Occipital lobe (tissue), 3 donors: ENCODE measurements at places on chromosomes 12 and 14. TPM values are rescaled to one million over a fixed set of nuclear protein-coding genes. Genes with fewer than 3 reads are reported as not detected.

- DNase-seq: no peak
Observed at GRCh38 chr12:18990856-18991255, 138.7 kb upstream of the PLEKHA5 start.

GRCh38 chr14:102215071-102215470 lies 75.4 kb downstream of the WDR20 start:
- DNase-seq: peak; percentile 43

DNA sequence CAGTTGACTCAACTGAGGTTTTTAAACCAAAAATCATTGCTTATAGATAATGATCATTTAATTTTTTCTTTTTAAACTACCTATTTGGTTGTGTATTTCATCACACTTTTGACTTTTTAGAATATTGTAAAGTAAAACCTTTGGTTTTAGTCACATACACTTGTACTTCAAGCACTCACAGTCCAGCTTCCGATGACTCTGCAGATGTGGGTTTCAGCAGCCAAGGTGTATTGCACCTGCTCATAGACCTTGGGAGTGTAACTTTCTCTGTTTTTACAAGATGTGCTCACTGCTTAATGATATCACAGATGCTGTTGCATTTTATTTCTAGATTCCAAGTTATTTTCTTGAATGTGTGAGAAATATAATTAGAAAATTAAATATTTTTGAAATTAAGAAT lies 188.3 kb upstream of the SLC38A2 start:
- DNase-seq: no peak

GRCh38 chr14:24368562-24369252 lies 723 bp downstream of the NFATC4 start:
- DNase-seq: no peak

GRCh38 chr14:21675566-21675965 lies 1.9 kb upstream of the OR4E1 start:
- DNase-seq: no peak

DNA sequence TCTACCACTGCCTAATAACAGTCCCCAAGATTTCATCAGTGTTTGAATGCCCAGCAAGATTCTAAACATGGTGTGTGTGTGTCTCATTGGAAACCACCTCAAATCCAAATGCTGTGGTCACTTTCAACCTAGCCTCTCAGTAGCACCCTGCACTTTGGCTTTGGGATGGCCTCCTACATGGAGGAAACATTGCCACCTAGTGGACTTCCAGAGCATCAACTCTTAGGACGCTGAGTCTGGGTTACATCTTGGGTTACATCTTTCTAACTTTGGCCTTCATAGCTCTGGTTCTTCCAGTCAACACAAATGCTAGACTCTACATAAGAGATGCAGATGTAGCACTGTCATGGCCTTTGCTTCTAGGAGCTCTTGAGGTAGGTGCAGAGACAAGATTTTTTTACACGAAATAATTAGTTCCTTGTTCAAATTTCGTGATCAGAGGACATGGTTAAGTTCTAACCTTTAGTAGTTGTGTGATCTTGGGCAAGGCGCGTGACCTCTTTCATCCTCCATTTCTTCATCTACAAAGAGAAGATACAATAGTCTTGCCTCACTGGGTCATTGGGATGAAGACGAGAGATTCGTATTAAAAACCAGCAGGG lies 113.5 kb upstream of the VASH1 start:
- DNase-seq: no peak

The ACOT4 gene
- total RNA-seq: 1.7 TPM

- DNase-seq: no peak
Observed at GRCh38 chr14:85263916-85264675, 265.8 kb upstream of the FLRT2 start.

The MSI1 gene
- 7.5 TPM for total RNA-seq

GRCh38 chr12:72491426-72491825 lies 219.3 kb downstream of the TRHDE start:
- no peak for DNase-seq

- DNase-seq: no peak
Observed at GRCh38 chr14:62819931-62820330, 225.3 kb downstream of the KCNH5 start.

- DNase-seq: no peak
Observed at GRCh38 chr14:105456736-105457617, 17.6 kb upstream of the CRIP2 start.

DNA sequence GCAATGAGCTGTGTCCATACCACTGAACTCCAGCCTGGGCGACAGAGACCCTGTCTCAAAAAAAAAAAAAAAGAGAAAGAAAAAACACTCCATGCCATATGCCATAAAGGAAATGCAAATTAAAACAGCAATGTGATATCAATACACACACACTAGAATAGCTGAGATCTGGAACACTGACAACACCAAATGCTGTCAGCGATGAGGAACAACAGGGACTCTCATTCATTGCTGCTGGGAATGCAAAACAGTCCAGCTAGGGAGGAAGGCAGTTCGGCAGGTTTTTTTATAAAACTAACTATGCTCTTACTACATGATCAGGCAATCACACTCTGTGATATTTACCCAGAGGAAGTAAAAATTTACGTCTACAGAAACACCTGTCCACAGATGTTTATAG lies 3.4 kb upstream of the ABCB9 start:
- no peak for DNase-seq

DNA sequence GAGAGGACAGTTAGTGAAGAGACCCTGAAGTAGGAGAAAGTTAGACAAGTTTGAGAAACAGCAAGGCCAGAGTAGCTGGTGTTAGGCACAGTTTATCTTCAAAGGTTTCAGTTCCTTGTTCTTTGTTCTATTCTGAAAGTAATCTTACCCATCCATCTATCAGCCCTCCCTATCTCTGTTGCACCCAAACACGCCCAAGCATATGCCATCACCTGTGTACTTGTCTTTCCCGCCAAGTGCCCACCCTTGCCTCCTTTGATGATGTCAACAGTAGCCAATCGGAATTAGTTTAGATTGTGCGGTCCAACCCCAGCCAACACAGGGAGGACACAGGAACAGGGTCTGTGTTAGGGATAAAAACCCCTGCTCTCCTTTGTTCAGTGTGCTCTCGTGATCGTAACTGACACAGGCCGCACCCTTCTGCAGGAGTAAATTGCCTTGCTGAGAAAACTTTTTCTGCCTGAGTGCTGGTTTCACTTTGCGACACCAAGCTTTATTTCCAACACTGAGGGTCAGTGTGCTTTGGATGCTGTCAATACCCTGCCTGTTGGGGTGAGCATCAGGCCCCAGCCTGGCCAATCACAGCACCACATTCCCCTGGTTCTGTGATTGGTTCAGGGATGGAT lies 4.7 kb upstream of the TMEM229B start:
- no peak for DNase-seq

DNA sequence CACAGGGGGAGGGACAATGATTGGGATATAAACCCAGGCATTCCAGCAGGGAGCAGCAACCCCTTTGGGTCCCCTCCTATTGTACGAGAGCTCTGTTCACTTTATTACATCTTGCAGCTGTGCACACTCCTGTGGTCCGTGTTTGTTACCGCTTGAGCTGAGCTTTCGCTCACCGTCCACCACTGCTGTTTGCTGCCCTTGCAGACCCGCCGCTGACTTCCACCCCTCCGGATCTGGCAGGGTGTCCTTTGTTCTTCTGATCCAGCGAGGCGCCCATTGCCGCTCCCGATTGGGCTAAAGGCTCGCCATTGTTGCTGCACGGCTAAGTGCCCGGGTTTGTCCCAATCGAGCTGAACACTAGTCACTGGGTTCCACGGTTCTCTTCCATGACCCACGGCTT lies 64.1 kb downstream of the E2F7 start:
- no peak for DNase-seq

DNA sequence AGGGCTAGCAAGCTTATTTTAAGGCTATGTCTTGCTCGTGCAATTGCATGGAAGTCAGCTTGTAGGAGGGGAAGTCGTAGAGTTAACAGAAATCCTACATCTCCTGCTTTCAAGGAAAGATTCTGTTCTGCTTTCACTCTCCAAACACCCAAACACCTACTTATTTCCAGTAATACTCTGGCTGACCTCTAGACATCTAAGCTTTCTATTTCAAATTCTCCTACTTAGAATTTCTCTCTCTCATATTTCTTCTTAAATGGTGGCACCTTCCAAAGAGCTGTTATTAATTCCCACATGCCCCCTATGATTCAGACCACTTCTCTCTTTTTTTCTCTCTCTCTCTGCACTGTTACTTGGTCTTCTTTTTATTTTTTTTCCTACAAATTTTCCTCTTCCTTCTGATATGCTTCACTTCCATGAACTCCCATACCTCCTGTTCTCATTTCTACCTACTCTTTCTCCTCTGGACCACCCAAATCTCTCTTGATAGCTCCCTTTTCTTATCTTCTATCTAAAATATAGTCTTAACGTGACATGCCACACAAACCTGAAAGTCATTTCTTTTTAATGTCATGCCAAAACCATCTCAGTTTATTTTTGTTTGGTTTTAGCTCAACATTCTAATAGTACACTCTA lies 90.8 kb downstream of the RPS6KA5 start:
- DNase-seq: no peak

DNA sequence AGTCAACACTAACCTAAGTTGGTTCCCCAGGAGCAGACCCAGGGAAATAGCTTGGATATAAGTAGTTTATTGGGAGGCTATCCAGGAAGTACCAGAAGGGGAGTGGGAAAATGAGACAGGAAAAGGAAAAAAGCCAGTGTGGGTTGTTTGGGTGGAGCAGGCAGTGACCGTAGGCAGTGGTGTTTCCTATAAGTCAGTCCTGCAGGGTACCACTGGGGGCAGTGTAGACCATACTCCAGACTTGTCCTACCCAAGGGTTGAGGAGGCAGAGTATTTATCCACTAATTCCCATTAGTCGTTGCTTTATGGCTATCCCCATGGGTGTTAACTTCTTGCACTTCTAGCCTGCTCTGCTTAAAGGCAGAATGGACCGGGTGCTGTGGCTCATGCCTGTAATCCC lies 6.4 kb upstream of the CCDC60 start:
- DNase-seq: no peak

DNA sequence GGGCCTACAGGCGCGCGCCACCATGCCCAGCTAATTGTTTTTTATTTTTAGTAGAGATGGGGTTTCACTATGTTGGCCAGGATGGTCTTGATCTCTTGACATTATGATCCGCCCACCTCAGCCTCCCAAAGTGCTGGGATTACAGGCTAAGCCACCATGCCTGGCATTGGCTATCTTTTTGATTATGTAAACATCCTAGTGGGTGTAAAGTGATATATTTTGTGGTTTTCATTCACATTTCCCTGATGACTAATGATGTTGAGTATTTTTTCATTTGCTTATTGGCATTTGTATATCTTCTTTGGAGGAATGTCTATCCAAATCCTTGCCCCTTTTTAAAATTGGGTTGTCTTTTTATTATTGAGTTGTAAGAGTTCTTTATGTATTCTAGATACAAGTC lies 16.3 kb downstream of the CREBL2 start:
- no peak for DNase-seq

DNA sequence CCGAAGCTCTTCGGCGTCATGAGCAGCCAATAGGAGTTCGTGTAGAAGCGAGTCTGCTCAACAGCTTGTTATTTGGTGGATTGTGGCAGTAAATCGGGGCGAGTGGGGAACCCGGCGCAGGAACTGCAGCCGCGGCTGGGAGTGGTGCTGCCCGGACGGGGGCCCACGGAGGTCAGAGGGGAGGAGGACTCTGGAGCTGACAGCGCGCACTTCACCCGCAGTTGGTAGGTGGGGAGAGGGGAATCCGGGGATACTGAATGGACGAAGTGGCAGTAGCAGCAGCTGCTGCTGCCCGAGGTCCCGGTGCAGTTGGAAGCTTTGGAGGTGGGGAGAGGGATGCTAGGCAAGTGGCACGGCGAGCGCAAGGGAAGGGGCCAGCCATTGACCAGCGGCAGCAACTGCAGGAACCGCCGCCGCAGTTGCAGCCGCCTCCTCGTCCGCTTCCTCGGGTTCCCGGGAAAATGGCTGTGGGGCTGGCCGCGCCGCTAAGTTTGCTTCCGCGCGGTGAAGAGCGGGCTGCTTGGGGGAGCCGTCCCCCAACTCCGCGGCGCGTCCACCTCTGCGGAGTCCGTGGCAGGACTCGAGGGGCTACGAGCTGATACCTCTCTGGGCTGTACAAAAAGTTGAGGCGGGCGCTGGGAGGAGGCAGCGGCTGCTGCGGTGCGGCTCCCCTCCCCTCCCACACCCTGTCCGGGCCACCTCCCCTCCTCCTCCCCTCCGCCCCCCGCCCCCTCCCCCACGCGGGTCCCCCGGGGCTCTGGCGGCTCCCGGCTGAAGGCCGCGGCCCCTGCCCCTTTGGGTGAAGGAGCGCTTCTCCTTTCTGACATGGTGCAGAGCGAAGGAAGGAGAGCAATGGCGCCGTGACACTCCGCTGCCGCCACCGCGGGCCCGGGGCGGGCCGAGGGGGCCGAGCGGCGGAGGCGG lies at the start of gene ARID4A:
Gene ARID4A (plus strand): TSS at position 79 of the 924 bp plus-strand sequence. CDS start 1,300 bp downstream, outside the sequence.
- DNase-seq: peak; percentile 31

DNA sequence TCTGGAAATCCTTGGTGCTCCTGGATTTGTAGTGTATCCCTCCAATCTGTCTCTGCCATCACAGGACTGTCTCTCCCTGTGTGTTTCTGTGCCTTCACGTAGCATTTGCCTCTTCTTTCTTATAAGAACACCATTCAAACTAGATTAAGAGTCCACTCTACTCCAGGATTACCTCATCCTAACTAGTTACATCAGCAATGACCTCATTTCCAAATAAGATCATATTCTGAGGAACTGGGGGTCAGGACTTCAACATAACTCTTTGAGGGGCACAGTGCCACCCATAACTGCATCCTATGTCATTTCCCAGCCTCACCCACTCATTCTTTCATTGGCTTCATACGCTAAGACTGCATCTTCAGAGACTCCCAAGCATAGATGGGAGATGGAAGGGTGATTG lies 106.2 kb downstream of the NT5DC3 start:
- DNase-seq: no peak

The ATP2A2 gene
- 161 TPM for total RNA-seq

DNA sequence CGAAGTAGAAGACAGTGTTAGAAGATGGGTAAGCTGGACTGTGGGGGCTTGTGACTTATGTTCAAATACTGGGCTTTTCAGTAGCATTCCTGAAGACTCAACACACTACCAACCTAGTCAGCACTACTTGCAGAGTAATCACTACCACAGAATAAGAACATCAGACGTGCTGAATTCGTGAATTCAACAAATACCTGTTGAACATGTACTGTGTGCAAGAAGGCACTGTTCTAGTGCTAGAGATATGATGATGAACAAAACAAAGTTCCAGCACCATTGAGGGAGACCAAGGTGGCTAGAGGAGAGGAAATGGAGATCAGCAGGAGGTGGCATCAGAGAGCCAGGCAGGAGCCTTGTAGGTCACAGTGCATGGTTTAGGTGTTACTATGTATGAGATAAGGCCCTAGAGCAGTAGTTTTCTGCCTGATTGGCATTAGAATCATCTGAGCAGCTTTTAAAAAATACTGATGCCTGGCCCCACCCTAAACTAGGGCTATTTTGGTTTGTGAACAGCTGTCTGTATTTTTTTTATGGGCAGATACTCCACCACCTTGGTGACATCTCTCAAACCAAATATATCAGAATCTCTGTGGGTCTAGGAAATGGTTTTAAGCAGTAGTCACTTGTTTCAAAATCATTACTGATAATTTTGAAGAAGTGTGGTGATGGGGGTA lies 26.8 kb downstream of the FERMT2 start:
- no peak for DNase-seq

DNA sequence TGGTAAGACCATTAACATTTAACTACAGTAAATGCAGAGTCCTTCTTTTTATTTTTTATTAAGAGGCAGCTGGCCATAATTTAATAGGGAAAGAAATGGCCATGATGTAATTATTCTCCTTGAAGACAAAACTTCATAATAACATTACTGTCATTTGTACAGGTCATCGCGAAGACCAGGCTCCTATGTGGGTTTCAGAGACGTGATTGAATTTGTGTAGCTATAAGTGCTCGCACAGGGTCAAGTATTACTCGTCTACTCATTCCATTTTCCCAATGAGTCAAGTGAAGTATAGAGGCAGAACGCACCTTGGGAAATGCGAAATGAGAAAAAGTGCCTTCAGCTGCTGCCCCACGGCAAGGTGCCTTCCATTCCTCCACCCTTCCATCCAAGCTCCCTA lies 40.4 kb downstream of the EGLN3 start:
- DNase-seq: no peak
